ENCODE measurements at places on chromosomes 5 and 9. TPM values are rescaled to one million over a fixed set of nuclear protein-coding genes. Genes with fewer than 3 reads are reported as not detected.

The LEAP2 gene
- total RNA-seq = 0.54 TPM

GRCh38 chr5:116861097-116861496 lies 286.5 kb upstream of the SEMA6A start:
- no peak for DNase-seq

DNA sequence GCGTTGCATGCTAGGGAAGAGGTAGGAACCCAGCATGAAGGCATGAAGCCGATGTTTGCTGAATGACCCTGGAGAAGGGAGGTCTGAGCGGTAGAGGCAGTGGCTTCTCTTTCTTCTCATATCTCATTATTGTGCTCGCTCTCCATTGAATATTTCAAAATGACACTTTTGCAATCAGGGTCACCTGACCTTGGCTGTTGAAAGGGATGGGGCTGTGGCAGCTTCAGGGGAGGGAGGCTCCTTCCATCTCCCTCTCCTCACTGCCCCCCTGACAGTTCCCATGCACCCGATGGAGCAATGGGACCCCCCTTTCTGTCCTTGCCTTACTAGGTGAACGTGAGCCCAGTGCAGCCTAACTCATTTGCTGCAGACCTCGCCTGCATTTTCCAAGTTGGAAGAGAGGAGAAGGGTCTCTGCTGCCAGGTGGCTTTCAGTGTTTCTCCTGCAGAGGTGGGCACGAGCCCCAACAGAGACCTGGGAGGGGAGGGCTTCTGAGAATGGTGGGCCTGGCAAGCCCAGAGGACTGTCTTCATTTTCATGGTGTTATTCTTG lies 17.9 kb downstream of the STC2 start:
- DNase-seq = no peak

The BAAT gene
- total RNA-seq = not detected

The PCDHB15 gene
- total RNA-seq = 5.5 TPM

DNA sequence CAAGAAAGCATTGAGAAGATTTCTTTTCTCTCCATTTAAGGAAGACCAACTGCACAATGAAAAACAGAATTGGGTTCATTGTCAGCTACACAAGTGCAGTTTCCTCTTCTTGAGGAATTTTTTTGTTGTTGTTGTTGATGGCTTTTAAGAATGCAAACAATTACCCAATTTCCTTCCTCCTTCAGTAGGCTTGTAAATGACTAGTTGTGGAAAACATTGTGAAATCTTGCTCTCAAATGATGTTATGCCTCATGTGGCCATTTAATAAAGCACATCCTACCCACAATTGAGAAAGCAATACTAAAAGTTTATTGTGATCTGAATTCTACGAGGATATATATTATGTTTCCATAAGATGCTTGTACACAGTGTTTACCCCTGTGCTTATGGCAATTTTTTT lies 171.6 kb downstream of the FAM174A start:
- no peak for DNase-seq

The CEP72 gene
- 0.99 TPM for total RNA-seq

DNA sequence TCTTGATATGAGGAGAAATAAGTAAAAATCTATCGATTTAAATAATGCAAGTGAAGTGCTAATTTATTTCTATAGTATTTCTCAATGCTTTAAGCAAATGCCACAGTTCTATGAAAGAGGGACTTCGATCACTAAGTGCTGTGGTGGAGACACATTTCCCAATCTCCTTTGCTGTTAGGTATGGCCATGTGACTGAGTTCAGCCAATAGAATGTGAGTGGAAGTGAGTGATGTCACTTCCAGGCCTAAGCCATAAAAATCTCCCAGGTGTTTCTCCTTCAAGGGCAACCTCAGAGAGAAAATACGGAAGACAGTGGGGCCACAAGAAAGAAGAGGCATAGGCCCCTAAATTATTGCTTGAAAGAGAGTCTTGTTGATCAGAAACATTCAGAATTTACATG lies 100.3 kb upstream of the ANKH start:
- no peak for DNase-seq

The RPS23 gene
- total RNA-seq = 4,112 TPM

DNA sequence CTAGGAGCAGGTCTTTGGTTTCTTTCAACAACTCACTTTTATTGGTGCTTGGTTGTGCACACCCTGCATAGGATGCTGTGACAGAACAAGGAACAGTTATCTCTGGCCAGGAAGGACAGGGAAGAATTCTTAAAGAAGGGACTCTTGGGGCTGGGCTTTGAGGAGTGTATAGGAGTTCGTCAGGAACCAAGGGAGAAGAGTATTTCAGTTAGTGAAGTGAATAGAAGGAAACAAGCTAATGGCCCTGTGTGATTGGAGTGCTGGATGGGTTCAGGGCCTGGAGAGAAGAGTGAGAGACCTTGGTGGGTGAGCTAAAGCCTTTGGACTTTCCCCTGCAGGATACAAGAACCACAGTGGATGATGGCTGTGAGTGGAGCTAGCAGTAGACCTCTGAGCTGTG lies 32.2 kb downstream of the DAB2IP start:
- DNase-seq = no peak

The TMOD1 gene
- total RNA-seq = 56.8 TPM

GRCh38 chr5:72814104-72814503 lies 2.4 kb upstream of the TNPO1 start:
- DNase-seq = no peak

The SLC6A3 gene
- not detected for total RNA-seq

- peak; percentile 47 for DNase-seq
Measured at GRCh38 chr9:122213589-122214413, 15.0 kb downstream of the LHX6 start.

DNA sequence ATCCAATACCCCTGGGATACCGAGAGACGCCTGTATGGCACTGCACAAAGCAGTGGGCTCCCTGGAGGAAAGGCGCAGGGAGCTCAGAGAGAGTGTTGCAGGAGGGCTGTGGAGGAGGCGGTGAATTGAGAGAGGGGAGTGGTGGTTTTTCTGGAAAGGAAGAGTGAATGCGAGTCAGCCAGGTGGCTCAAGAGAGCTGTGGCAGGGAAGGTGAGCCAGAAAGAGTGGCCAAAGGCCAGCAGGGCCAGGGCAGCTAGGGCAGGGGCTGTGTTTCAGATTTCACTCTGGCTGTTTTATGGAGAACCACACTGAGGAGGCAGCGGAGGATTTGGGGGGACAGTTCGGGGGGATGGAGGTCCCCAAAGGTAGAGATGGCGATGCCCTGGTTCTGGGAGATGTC lies 13.0 kb upstream of the DAB2IP start:
- no peak for DNase-seq

The FOXD1 gene
- total RNA-seq = not detected

DNA sequence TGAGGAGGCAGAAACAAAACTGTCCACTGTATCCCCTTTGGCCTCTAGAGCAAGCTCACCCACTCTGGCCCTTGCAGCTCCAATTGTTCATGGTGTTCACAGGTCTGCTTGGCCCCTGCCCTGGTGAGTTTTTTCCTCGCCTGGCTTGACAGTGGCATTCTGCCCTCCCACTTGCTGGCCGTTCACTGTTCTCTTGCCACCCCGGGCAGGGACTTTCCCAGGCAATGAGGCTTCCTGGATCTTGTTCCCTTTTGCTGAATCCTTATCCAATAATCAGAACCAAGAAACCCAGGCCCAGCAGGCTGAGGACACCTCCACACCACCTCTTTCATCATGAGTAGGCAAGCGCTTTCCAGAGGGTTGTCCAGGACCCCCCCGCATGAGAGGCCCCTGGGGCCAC lies 31.2 kb downstream of the ZNF618 start:
- DNase-seq = no peak
